Right ventricle myocardium inferior (tissue), 1 donor: ENCODE measurements at places on chromosomes 11 and 22. TPM values are rescaled to one million over a fixed set of nuclear protein-coding genes. Genes with fewer than 3 reads are reported as not detected.

DNA sequence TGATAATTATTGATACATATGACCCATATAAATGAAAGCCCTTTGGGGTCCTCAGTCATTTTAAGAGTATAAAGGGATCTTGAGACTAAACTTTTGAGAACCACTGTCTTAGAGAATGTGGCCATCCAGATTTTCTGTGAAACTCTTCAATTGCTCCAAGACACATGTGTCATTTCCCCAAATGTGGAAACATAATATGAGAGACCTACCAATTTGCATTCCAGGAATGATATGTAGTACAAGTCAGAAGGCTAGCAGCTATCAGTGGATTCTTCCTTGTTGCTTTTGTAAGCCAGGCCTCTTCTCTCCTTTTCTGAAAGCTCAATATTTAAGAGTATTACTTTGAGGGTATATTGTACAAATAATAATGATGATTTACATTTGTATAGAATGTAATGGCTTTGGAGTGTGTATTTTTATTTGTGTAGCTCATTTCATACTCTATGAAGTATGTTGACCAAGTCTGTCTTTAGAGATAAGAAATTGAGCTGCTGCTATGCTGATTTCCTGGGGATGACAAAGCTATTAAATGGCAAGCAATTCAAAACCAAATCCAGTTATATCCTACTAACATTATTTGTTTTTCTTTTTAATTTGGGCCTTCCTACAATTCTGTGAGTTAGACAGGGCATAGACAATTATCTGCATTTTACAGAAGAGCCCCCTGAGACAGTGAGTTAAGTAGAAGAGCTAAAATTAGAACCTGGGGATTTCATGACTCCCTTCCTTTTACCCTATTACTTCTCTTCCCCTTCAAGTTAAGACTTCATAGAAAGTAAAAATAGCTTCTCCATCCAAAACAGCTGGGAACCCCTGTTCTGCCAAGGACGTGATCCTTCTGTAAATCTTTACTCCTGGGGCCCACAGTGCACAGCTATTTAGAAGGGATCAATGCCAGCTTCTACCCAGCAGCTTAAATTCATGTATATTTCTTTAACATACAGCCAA, 131.9 kb downstream of the WNT11 start:
- no peak for DNase-seq

- DNase-seq = peak; percentile 57
These were observed 9.1 kb upstream of the TAGLN start for GRCh38 chr11:117189941-117190544.

Gene OR5L1
- total RNA-seq = not detected

DNA sequence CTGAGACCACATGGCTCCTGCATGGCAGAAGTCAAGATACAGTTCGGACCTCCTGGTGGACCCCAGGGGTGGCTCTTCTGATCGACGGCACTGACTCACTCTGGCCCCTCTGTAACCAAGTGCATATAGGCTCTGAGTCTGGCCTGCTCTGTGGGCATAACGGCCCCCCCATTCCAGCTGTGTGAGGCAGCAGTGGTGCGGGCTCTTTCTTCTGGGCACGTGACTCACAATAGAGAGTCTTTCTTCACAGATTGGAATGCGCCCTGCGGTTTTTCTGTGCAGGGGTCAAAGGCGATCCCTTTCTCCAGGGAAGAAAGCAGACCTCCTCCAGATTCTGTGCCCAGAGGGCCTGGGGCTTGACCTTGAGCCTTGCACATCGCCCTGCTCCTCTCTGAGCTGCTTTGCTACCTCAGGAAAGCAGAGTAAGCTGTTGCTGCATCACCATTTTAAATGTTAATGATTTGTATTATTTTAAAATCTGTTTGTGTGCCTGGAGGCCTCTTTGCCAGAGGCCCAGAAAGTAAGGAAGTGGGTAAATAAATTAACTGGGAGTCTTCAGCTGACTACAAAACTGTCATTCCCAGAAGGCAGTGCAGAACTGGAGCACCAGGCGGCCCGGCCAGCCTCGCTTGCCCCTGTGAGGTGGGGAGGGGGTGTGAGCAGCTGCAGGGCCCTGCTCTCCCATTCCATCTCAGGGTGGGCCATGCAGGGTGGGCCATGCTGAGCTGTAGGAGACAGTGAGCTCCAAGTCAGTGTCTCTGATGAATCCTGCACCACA, 199.0 kb downstream of the GRIK4 start:
- DNase-seq = no peak

- no peak for DNase-seq
These were observed 37.7 kb upstream of the GNB1L start for GRCh38 chr22:19892257-19892879.

Gene C11orf91
- not detected for total RNA-seq

DNA sequence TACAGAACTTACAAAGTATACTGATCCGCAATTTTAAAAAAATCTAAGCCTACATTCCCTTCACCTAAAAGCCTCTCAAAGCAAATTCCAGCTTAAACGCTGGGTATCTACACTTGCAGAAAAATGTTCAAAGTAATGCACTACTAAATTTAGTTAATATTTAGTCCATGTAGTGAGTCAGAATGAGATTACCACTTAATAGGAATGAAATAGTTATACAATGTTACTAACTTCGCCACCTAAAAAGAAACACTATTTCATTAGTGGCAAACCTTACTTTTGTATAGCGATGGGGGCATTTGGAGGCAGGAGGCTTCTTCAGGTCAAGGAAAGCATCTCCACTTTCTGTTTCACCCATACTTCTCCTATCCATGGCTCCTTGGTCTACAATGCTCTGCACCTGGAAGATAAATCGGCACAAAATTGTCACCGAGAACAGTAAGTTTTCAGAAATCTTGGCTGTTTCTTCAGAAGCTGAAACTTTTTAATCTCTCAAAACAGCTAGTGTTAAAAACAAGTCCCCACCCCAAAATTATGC, 1.2 kb downstream of the EIF4ENIF1 start:
- no peak for DNase-seq

- no peak for DNase-seq
These were observed 488.3 kb downstream of the MN1 start for GRCh38 chr22:27312966-27313855.

- peak; percentile 43 for DNase-seq
These were observed 71.4 kb downstream of the PIWIL3 start for GRCh38 chr22:24703101-24703500.

- no peak for DNase-seq
These were observed 2.0 kb downstream of the C2CD3 start for GRCh38 chr11:74168838-74169237.

- DNase-seq = no peak
These were observed 626.5 kb upstream of the CHORDC1 start for GRCh38 chr11:90849312-90849711.

GRCh38 chr22:50274771-50275170, 4.6 kb upstream of the MAPK11 start:
- no peak for DNase-seq

DNA sequence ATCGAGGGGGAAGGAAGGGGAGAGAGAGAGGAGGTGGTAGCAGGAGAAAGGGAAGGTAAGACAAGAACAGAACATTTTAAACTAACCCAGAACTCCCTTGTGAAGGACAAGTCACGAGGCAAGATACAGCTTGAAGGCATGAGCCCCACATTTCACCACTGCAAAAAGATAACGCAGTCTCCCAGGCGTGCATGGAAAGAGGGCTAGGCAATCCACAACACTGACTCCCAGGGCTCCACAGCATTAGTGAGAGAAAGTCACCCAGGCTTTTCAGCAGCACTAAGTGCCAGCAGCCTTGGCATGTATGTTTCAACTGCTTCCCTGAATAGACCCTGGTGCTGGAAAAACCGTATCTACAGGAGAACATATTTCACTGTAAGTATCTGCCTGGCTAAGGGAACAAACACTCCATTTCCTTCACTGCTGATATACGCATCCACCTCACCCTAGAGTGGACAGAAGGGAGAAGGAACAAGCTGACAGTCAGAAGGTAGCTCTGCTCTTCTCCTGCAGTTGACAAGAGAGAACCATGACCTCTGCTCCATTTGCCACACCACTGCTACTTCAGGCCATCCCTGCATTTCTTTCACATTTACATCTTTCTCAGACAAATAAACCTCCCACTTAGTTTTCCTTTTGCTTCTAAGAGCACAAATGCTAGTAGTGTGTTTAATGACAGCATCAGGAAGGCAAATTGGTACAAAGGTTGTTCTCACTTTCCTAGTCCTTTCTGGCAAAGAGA, 87.9 kb downstream of the AMBRA1 start:
- no peak for DNase-seq

DNA sequence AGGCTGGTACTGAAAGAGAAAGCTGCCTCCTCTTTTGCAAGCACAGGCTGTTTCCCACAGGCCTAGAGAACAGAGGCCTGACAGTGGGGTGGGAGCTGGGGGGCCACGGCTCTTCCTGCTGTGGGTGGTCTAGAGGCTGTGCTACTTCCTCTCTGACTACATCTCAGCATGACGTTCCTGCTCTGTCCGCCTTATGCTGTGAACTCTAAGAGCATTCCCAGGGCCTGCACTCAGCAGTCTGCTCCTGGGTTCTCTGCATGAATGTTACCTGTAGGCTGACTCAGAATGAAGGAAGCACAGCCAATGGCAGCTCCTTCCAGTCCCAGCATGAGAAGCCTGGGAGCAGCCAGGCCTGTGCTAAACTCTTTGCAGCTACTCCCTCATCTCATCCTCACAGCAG, 534.3 kb downstream of the NTM start:
- no peak for DNase-seq
